ENCODE measurements at places on chromosomes 5 and 9. TPM values are rescaled to one million over a fixed set of nuclear protein-coding genes. Genes with fewer than 3 reads are reported as not detected.

DNA sequence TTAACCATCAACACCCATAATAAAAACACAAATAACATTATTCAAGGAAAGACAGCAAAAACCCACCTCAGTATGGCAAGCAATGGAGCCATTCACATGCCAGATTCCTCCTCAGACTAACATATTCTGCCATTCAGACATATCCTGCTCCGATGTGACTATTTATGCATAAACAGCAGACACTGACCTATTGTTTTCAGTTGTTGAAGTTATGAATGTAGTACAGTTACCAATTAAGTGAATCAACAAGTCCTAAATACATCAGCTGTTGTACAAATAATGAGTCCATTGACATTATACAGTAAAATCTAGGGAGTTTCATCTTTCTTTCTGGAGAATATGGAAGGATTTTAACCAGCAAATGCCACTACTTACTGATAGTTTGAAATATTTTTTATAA, 131.7 kb downstream of the DENND1A start:
- H3K4me3 ChIP-seq: no peak overlapping the region
- no peak for DNase-seq
- H3K36me3 ChIP-seq: no peaks in the 10 kb centered on the region
- no peaks in the 10 kb centered on the region for H3K27me3 ChIP-seq
- H3K4me1 ChIP-seq: no peaks in the 10 kb centered on the region
- H3K27ac ChIP-seq: no peak overlapping the region

DNA sequence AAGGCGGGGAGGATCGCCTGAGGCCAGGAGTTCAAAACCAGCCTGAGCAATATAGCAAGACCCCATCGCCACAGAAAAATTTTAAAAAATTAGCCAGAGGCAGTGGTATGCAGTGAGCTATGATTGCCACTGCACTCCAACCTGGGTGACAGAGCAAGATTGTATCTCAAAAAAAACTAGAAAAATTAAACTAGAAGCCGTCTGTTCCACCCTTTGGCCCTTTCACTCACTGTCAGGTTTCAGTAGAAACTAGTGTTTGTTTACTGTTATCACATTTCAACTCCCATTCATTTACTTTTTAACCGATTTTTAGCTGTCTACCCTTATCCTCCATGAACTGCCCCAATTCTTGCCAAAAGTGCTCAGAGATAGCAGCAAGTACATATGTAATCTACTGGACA, 8.3 kb downstream of the UGCG start:
- no peaks in the 10 kb centered on the region for H3K27me3 ChIP-seq
- DNase-seq: no peak
- peaks cover 91% of the 10 kb centered on the region for H3K4me1 ChIP-seq
- H3K36me3 ChIP-seq: peaks cover 56% of the 10 kb centered on the region
- H3K27ac ChIP-seq: peak overlapping the region; percentile 97

DNA sequence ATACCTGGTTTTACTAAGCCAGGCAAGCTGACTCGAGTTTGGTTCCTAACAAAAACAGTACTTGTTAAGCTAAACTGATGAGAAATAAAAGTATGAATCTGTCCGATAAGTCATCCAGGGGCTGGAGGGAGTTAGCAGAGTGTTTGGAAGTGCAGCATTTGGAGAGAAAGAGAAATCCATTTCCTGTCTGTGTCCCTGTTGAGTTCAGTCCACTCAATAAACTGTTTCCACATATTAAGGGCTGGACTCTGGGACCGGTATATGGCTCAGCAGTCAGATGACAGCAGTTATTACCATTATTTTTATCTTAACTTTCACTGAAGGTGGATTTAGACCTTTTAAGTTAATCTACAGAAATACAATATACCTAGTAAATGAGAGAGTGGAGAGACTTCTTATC, 130.6 kb upstream of the ADRA1B start:
- no peaks in the 10 kb centered on the region for H3K36me3 ChIP-seq
- peak; percentile 64 for DNase-seq
- no peak overlapping the region for H3K27ac ChIP-seq

DNA sequence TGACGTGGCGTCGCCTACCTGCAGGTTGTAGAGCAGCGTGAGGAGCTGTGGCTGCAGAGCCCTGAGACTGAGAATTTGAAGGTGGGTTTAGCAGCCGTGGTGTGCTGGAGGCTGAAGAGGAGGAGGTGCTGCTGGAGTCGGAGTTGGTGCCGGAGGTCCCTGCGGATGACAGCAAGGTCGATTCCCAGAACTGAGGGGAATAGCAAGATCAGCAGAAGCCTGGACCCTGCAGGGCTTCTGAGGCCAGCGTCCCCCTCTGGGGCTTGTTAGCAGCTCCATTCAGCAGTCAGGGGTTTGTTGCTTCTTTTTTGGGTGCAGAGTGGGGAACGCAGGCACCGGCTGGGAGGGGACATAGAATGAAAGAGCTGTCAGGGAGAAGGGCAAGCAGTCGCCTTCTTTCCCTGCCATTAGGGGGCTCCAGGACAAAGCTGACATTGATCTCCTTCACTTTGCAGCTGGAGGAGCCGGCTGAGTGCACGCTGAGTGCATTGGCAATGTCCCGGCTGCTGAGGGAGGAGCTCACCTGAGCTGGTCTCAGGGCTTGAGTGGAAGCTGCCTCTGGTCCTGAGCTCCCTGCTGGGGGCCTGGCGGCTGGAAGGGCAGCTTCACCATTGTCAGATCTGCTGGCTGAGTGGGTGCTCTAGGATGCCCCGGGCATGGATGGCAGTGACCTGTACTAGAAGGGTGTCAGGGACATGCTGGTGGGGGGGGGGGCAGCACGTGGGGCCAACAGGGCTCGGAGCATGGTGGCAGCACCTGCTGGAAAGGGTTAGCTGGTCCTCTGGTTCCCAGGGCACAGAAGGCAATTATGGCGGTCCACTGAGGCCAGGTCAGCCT, 20.8 kb downstream of the OBP2B start:
- no peaks in the 10 kb centered on the region for H3K4me1 ChIP-seq
- H3K4me3 ChIP-seq: no peak overlapping the region
- no peak overlapping the region for H3K27ac ChIP-seq
- peak; percentile 78 for DNase-seq

DNA sequence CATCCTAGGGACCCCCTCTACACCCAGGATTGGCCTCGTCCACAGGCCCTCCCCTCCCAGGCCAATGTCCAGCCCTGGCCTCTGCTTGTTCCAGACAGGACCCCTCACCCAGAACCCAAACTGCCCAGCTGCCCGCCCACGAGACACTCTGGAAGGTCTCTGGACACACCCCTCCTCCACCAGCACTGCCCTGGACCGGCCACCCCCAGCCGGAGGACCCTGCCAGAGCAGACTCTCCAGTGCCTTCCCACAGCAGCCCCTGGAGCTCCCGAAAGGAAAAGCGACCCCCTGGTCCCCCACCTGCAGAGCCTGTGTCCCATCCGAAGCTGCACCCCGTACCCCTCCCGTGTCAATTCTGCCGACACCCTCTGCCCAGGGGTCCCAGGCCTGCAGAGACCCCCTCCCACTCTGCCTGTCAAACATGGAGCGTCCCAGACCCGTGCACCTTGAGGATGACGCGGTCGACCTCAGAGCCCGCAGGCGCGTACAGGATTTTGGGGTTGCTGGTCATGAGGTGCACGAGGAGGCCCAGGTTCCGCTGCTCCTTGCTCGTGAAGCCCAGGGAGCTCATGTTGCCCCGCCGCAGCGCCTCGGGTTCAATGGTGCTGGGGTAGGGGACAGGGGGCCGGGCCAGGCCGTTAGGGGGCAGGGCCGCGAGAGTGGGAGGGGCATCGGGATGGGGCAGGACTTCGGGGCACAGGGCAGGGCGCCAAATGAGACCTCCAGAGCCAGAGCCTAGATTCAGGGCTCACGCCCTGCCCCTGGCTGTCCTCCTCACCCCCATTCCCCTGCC, 8.0 kb downstream of the ABCA2 start:
- no peak overlapping the region for H3K4me3 ChIP-seq
- DNase-seq: no peak
- H3K27ac ChIP-seq: no peak overlapping the region
- no peaks in the 10 kb centered on the region for H3K36me3 ChIP-seq
- H3K4me1 ChIP-seq: no peaks in the 10 kb centered on the region
- H3K27me3 ChIP-seq: no peaks in the 10 kb centered on the region

DNA sequence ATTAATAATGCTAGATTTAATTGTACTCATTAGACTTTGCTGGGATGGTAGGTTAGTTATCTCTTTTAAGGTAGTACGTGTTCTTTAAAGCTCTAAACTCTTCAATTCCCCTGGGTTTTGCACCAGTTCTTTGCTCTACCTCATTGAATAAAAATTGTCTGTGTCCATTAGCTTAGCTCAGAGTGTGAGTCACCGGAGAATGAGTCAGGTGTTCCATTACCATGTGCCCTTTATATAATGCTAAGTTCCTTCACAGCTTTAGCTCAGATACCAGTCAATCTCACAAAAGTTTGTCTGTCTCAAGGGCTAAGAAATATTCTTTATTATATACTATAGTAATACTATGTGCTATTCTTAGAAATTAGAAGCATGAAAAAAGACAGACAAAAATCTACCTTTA, 339.4 kb downstream of the PRELID2 start:
- H3K4me1 ChIP-seq: peaks cover 11% of the 10 kb centered on the region
- DNase-seq: peak; percentile 81
- H3K36me3 ChIP-seq: no peaks in the 10 kb centered on the region
- no peak overlapping the region for H3K4me3 ChIP-seq
- H3K27me3 ChIP-seq: no peaks in the 10 kb centered on the region
- H3K27ac ChIP-seq: peak overlapping the region; percentile 24

NDOR1 gene
- 6.2 TPM for total RNA-seq

Data from osteoblast (primary cell).